ENCODE measurements at places on chromosomes 7 and 10.

DNA sequence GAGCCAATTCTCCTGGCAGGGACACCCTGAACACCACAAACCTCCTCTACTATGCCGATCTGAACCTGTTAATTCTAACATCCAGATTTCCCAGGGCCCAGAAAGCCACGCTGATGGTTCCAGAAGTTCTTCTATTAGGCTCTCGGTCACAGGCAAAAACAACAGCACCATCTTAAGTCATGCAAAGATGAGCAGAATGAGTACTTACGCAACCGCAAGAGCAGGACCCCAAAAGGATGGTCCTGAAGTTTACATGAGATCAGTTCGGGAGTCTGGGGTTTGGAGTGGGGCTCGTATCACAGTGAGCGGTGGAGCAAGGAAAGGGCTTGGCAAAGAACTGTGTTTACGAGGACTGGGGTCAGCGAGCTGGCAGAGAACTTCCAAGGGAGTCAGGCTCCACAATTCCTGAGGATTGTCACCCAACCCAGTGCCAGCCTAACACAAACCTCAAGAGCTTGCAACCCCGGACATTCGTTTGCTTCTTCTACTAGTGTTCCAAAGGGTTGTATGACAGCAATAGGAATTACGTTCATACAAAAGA, 532.6 kb downstream of the TNS3 start:
- H3K27me3 ChIP-seq: peaks cover 4% of the 10 kb centered on the region
- no peak overlapping the region for H3K4me3 ChIP-seq
- no peak overlapping the region for H3K27ac ChIP-seq

DNA sequence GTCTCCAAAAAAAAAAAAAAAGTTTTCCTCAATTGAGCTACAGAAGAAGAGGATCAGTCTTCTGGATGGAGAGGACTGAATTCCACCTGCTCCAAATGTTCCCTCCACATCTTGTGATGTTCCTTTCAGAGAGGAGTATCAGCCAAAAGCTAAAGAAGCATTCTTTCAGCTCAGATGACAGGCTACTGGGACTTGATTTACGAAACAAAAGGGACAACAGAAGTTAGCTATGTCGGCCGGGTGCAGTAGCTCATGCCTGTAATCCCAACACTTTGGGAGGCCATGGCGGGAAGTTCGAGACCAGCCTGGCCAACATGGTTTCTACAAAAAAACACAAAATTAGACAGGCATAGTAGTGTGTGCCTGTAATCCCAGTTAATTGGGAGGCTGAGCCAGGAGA, 7.4 kb downstream of the DAGLB start:
- H3K27ac ChIP-seq: no peak overlapping the region
- no peak for DNase-seq
- no peak overlapping the region for H3K4me3 ChIP-seq
- H3K4me1 ChIP-seq: peaks cover 57% of the 10 kb centered on the region

- H3K27ac ChIP-seq: no peak overlapping the region
- DNase-seq: no peak
- no peak overlapping the region for H3K4me3 ChIP-seq
- no peaks in the 10 kb centered on the region for H3K27me3 ChIP-seq
- no peaks in the 10 kb centered on the region for H3K4me1 ChIP-seq
- H3K36me3 ChIP-seq: no peaks in the 10 kb centered on the region
These were observed 184.7 kb downstream of the VTI1A start for GRCh38 chr10:112631501-112632400.

- DNase-seq: no peak
- H3K4me1 ChIP-seq: no peaks in the 10 kb centered on the region
- no peak overlapping the region for H3K4me3 ChIP-seq
These were observed 100.7 kb upstream of the PODXL start for GRCh38 chr7:131656980-131657723.

All from lower lobe of right lung (tissue), 2 donors.